Activated CD4-positive, CD25-positive, alpha-beta regulatory T cell treated with anti-CD3 and anti-CD28 coated beads, Interleukin-2, amount 50 U/mL, for 24 hours (primary cell): ENCODE measurements at places on chromosomes 5 and 9.

- ATAC-seq: no peak
These were observed 1.7 kb upstream of the PLPPR1 start for GRCh38 chr9:101026824-101027223.

GRCh38 chr5:116441223-116441622, 133.4 kb downstream of the SEMA6A start:
- ATAC-seq: no peak

GRCh38 chr5:63055421-63055820, 476.8 kb downstream of the LRRC70 start:
- ATAC-seq: no peak

DNA sequence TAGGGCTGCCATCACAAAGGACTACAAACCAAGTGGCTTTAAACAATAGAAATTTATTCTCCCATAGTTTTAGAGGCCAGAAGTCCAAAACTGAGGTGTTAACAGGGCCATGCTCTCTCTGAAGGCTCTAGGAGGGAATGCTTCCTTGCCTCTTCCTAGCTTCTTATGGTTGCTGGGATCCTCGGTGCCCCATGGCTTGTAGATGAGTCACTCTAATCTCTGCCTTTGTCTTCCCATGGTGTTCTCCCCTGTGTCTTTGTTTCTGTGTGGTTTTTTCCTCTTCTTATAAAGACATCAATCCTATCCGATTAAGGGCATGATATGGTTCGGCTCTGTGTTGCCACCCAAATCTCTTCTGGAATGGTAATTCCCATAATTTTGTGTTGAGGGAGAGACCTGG, 178.8 kb upstream of the NREP start:
- ATAC-seq: no peak

GRCh38 chr5:14732991-14733390, 68.5 kb downstream of the OTULIN start:
- ATAC-seq: no peak

- ATAC-seq: no peak
These were observed 37.5 kb downstream of the NEK6 start for GRCh38 chr9:124295159-124295794.

GRCh38 chr5:157749462-157749799, 5.9 kb downstream of the LSM11 start:
- ATAC-seq: no peak

GRCh38 chr9:94934816-94935328, 208.4 kb downstream of the AOPEP start:
- ATAC-seq: no peak

- no peak for ATAC-seq
These were observed 145.3 kb upstream of the FST start for GRCh38 chr5:53335115-53335514.

DNA sequence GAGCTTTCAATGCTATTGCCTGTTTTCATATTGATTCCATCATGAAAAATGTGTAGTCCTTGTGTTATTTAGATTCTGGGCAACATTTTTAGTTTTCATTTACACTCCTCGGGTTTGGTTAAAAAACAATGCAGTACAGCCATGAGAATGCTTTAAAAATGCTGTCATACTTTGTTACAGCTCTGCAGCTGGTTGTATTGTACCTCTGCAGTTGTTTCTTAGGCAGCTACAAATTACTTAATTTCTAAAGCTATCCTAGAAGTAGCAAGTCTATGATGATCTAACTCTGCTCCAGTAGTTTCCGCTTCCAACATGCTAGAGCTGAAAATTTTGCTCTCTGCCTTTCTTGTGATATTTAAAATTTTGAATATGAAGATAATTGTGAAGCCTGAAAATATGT, 20.2 kb downstream of the SNX18 start:
- no peak for ATAC-seq

DNA sequence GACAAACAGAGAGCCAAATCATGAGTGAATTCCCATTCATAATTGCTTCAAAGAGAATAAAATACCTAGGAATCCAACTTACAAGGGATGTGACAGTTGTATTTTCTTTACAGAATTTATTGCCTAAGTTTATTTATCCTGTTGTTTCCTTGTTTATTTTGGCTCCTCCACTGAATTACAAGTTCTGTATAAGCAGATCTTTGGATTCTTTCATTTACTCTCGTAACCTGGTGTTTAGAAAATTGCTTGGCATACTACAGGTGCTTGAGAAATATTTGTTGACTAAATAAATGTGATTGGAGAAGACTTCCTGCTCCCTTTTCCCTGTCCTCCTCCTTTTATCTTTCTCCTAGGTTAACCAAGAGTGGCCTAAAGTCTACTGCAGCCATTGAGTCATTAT, 455.6 kb downstream of the TMEM38B start:
- ATAC-seq: no peak

GRCh38 chr9:84997472-84997871, 327.9 kb downstream of the NTRK2 start:
- no peak for ATAC-seq

- no peak for ATAC-seq
These were observed 81.3 kb downstream of the THBS4 start for GRCh38 chr5:80116465-80116864.

DNA sequence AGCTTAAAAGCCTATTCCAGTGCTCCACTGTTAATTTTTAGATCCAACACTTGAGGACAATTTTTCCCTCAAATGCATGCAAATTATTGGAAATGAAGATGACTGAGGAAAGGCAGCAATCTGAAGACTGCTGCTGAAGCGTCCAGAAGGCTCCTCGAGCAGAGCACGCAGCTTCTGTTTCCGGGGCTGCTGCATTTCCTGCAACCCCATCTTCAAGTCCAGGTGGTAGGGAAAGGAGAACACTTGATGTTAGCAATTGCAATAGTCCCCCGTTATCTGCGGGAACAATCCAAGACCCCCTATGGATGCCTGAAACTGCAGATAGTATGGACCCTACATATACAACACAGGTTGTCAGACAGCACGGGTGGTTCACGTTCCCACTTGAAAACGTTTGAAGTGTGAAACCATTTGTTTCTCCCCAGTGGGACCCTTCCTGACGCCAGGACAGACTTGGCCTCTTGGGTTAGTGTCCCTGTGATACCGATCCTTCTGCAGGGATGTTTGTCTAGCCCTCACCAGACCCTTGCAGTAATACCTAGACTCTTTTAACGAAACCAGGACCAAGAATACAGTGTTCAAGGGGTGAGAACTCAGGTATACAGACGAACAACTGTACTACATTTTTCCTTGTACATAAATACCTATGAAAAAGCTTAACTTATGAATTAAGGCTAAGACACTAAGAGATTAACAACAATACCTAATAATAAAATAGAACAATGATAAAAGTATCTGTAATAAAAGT, 152.3 kb downstream of the HSD17B3 start:
- no peak for ATAC-seq

GRCh38 chr5:172163346-172163745, 24.7 kb downstream of the STK10 start:
- ATAC-seq: no peak

DNA sequence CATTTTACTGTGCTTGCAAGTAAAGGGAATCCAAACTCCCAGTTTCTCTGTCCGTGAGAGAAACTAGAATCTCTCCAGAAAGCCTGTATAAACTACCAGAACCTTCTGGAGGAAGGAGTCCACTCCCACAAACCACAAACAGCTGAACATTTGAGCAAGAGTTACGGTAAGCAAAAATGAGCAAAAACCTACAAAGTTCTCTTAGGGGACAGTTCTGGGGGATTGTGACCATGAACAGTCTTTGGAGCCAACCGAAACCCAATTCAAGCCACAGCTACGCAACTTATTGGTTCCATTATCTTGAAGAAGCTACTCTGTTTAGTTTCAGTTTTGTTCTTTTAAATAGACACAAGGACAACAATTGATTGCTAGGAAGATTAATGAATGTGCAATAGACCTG, 330.6 kb downstream of the ASTN2 start:
- no peak for ATAC-seq

DNA sequence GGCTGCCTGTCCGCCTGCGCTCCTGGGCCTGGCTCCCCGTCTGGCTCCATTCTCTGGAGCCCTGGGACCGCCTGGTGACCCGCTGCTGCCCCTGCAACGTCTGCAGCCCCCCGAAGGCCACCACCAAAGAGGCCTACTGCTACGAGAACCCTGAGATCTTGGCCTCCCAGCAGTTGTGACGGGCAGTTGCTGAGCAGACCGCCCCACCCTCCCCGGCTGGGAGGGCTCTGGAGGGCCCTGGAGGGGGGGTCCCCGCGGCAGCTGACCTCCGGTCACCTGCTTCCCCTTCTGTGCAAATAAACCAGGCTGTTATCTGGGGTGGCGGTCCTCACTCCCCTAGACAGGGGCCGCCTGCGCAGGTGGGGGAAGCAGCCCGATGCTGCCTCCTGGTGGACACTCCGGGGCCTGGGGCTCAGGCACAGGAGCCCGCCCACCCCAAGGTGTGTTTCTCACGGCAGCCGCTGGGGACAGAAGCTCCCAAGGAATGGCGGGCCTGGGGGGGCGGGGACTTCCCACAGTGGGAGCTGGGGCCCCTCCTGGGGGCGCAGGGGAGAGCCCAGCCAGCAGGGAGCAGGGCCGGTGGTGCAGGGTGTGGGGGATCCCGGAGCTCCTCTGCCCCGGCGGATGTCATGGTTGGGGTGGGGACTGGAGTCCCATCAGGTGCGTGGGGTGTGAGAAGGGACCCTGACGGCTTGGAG, 4.7 kb upstream of the TUBB4B start:
- peak; percentile 25 for ATAC-seq

DNA sequence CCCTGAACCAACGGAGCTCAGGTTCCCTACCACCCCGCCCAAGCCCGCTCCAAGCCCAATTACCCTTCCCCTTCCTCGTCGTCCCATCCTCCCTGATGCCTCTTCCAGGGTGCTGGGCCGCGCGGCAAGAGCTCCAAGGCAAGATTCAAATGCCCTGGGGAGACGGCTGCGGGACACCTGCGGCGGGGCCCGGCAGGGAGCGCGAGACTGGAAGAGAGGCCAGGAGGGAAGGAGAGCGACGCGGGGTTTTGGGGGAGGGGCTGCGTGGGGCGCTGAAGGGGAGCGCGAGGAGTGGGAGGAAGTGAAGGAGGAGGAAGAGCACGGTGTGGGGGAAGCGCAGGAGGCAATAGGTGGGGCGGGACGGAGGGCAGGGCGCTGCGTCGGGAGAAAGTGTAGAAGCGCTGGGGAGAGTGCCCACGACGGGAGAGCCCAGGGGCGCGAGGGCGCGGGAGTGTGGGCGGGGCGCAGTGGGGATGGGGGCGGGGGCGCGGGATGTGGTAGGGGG, 975 bp upstream of the NXNL2 start:
- no peak for ATAC-seq

DNA sequence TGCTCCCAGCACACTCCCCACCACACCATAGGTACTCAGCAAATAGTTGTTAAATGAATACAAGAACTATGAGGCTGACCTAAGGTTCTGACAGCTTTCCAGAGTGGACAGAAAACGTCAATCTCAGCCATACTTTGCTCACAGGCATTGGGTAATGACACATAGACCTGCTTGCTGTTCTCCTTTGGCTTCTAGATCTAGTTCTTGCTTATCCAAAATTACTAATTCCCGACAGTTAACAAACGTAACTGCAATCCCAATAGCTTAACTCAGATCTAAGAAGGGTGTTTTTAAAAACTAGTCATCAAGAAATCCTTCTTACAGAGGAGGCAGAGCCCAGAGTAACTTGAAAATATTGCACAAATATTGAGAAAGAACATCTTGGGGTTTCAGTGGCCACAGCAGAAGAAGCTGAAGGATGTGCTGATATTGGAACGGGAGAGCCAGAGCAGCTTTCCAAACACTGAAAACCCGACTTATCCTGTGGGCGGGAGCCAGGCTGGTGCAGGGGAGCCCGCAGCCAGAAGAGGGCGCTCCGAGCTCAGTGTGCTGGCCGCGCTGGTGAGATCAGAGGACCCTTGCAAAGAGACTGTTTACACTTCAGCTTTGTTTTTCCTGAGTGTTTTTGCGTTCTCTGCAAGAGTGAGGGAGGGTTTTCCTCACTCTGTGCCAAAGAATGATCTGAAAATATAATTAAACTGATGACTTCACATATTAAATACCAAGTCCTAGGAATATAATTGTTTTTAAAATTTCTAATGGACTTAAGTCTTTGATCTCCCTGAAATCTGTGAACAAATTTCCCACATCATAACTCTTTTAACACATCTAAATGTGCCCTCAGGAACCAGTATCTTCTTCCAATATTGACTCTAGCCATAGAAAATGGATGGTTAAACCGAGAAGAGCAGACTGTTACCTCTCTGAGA, 30.3 kb downstream of the FGF1 start:
- peak; percentile 69 for ATAC-seq

- ATAC-seq: no peak
These were observed 462.1 kb upstream of the GRAMD2B start for GRCh38 chr5:125961150-125961549.

DNA sequence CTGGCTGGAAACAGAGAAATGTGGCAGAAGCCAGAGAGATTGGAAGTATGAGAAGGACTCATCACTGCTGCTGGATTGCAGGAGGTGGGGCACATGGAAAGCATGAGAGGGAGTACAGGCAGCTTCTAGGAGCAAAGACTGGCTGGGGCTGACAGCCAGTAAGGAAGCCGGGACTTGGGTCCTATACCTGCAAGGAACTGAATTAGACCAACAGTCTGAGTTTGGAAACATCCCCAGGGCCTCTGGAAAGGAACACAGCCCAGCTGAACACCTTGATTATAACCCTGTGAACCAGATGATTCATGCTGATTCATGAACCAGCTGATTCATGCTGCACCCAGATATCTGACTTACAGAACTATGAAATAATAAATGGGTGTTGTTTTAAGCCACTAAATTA, 93.4 kb downstream of the OSTF1 start:
- peak; percentile 64 for ATAC-seq

DNA sequence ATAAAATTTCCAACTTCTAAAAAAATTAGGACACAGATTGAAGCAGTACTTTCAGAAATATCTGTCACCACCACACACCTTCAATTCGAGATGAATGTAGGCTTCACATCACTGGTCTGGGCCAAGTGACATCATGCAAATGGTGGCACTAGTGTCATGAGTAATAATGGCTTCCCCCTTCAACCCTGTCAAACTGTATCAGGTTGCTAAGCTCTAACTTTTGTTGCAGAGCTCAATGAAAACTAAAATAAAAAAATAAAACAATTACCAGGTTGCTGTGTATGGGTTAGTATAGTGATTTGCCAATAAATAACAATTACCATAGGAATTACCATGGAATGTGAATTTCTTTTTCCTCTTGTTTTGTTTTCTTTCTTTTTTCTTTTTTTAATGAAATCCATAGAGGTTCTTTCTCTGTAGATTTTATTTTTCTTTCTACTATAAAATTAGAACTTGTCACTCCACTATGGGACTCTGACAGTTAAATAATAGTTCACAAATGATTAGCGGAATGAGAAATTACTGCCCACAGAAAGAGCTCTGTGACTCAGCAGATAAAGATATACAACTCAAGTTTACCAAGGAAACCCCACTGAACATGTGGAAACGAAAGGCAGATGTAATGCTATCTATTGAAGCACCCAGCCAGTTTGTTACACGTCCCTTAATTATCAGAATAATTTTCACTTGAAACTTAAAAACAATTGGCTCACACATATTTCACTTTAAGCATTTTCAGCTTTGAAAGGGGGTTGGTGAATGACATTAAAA, 783.8 kb upstream of the WWC1 start:
- no peak for ATAC-seq
